Stimulated activated CD8-positive, alpha-beta memory T cell treated with anti-CD3 and anti-CD28 coated beads, Interleukin-7, amount 100 ng/mL, for 1 hour (primary cell): ENCODE measurements at places on chromosomes 3 and 15.

DNA sequence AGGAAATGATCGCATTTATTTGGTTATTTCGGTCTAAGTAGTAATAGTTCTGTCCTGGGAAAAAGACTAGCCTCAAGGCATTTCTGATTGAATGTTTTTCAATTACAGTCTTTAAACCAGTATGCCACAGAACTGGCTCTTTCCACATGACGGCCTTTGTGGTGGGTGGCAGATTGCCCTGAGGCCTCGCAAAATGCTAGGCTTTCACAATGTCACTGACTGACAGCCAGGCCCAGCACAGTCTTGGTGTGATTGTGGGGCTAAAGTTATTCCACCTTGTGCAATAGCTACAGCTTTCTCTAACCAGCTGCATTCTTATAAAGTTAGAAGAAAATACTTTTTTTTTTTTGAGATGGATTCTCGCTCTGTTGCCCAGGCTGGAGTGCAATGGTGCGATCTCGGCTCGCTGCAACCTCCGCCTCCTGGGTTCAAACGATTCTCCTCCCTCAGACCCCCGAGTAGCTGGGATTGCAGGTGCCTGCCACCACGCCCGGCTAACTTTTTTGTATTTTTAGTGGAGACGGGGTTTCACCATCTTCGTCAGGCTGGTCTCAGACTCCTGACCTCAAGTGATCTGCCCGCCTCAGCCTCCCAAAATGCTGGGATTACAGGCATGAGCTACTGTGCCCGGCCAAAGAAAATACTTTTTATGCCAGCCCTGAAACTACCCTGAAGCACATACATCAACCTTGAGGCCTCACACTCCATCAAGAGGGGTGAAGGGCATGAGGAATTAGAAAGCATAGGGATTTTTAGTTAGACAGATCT is 2.5 kb upstream of the ADIPOQ start:
- DNase-seq, result no peak

DNA sequence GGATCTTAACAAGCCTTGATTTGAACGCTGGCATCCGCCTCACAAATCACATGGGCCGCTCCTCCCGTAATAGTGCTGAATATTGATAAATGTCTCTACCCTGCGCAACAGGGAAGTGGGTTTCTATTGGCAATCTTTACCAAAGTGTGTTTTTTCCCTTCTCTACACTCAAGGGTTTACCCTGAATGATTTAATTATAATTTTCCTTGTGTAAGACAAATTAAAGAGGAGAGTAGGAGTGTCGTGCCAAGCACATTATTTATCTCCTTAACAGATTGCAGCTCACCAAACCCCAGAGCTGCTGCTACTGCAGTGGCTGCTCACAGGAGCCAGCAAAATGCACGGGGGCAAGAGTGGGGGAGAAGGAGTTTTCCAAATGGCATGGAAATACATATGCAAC is 545.8 kb downstream of the FOXP1 start:
- no peak for DNase-seq

DNA sequence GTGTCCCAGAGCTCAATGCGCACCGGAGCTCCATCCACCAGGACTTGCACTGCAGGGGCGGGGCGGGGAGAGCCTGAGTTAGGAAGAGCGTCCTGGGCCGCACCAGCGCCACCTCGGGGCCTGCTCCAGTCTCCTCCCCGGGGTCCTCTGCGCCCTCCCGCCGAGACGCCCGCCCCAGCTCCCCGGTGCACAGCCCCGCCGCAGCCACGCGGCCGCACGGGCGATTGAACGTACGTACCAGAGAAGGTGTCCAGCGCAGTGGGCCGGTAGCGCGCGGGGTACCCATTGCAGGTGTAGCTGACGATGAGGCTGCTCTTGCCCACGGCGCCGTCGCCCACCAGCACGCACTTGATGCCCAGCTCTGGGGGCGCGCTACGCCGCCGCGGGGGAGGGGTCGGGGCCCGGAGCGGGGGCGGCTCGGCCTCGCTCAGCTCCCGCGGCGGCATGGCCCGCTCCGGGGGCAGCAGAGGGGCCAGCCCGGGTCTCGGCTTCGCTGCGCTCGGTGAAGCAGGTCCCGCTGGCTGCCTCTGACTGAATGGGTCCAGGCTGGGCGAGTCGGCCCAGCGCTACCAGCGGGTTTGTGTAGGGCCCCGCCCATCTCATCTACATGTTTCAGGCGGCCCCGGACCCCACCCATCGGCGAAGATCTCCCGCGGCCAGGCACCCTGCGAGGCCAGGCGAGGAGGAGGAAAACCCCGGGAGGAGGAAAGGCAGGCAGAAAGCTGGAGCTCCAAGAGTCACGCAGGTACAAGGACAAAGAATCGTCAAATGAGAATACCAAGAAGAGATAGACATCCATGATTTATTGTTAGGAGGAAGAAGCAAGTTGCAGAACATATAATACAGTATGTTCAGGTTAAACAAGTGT is at the start of gene RHOV:
Gene RHOV, minus strand, starts transcription at position 541 of the 868 bp plus-strand sequence. Its CDS starts 95 bp downstream, at position 446.
- DNase-seq, result no peak

DNA sequence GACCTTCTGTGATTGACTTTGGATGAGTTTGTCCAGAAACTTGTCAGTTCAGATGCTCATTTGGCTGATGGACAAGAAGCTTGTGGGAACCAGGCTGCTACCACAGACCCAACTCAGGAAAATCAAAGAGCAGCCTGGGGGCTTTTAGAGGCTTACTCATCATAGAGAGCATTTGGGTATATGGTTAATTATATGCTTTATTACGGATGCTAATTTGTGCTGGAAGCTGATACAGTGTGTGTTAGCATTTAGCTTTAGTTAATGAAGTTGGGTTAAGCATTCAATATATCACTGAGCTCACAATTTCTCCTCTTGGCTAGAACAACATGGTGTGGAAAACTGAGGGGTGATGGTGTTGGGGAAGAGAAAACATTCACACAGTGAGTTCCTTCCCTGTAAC is 664.2 kb upstream of the CFAP20DC start:
- no peak for DNase-seq

GRCh38 chr3:42582474-42583070 is 805 bp upstream of the SEC22C start:
- DNase-seq, result no peak
